AG09319 (cell line): ENCODE measurements at places on chromosomes 3 and 15.

- no peak for DNase-seq
These were observed 41.3 kb upstream of the FILIP1L start for GRCh38 chr3:100155590-100155989.

- no peak for DNase-seq
These were observed 409.1 kb upstream of the ATP11B start for GRCh38 chr3:182384221-182384620.

- DNase-seq, result no peak
These were observed 105.8 kb upstream of the ETV5 start for GRCh38 chr3:186214670-186215069.

DNA sequence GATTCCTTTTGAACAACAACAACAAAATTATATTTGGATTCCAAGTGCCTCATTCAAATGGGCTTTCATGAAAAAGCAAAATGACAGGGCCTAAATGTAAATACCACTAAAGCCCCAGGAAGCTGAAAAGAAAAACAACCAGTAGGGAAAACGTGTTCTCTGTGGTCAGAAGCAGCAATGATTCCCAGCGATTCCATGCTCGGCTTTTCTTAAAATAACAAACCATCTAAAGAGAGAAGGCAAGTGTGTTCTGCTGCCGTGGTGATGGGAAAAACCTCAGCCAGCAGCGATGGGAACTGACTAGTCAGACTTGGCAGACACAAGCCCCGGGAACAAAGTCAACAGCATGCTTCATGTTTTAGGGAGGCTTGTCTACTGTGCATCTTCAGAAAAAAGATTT lies 153.6 kb downstream of the TNIK start:
- peak; percentile 80 for DNase-seq

- DNase-seq, result no peak
These were observed 847.4 kb downstream of the FHIT start for GRCh38 chr3:60403866-60404265.

- DNase-seq, result no peak
These were observed 99.1 kb downstream of the CPN2 start for GRCh38 chr3:194251891-194252560.

GRCh38 chr3:135056084-135056730 lies 261.1 kb downstream of the EPHB1 start:
- DNase-seq, result no peak

GRCh38 chr3:81920816-81921215 lies 159.4 kb upstream of the GBE1 start:
- no peak for DNase-seq

- no peak for DNase-seq
These were observed 984 bp upstream of the SMARCC1 start for GRCh38 chr3:47782446-47783308.

DNA sequence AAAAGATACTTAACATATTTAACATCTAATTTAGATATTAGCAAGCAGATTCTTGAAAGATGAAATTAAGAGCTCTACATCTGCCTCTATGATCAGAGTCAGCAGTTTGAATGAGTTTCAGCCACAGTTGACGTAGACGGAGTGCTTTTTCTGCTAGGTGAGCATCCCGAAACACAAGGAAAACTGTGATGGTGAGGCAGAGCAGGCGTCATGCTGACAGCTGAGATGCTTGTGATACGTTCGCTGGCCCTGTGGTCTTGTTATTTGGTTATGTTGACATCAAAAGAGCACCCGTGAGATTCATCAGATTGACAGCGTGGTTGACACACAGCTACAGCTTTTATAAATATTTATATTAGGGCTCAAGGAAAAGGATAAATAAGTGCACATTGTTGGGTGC lies 19.6 kb upstream of the GOLGA8B start:
- no peak for DNase-seq

- no peak for DNase-seq
These were observed 77.8 kb upstream of the LPP start for GRCh38 chr3:188076176-188076575.

DNA sequence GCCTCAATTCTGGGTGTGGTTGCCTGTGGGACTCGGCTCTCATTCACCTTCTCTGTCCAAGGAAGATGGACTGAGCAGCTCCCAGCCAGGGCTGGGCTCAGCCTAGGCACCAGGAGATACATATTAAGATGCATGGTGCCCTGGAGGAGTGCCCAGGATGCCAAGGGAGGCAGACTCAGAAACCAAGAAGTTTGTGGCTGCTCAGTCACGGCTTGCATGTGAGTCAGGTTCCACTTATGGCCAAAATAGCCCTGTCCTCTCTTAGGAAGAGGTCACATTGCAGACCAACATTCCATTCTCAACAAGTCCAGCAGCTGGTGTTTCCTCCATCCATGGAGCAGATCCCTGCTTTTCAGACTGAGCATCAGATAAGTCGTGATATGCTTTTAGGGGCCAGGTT lies 21.8 kb downstream of the CDCP1 start:
- peak; percentile 58 for DNase-seq

DNA sequence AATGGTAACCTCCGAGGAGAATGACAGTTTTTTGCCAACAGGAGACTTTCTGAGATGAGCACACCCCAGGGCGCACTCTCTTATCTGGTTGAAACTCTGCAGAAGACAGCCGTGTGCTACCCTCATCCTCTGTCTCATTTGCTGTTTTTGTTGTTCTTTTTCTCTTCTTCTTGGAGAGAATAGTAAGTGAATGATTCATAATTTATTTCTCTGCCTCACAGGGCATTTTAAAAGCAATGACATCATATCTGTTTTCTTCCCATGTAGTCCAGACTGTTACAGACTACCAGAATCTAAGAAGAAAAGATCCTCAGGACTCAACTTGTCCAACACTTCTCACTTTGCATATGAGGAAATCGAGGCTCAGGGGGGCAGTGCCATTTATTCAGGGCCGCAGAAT lies 771.1 kb upstream of the GRM7 start:
- DNase-seq, result no peak

DNA sequence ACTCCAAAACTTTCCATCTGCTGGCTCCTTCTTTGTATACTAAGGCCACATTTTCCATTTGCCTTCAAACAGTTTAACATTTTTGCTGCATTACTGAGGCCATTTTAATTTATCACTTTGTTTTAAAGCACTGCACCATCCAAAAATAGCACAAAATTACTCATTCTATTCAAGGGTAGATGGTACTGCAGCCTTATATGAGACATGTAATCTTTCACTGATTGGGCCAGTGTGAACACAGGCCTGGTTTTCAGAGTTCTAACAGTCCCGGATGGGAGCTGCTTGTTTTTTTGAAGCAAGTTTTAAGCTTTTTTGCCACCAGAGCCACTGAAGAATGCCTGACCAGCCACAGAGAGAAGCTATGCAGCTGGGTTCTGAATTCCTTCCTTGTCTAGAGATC lies 172.3 kb upstream of the TSC22D2 start:
- DNase-seq, result no peak

GRCh38 chr15:74304431-74304830 lies 63.0 kb downstream of the CYP11A1 start:
- DNase-seq, result no peak

DNA sequence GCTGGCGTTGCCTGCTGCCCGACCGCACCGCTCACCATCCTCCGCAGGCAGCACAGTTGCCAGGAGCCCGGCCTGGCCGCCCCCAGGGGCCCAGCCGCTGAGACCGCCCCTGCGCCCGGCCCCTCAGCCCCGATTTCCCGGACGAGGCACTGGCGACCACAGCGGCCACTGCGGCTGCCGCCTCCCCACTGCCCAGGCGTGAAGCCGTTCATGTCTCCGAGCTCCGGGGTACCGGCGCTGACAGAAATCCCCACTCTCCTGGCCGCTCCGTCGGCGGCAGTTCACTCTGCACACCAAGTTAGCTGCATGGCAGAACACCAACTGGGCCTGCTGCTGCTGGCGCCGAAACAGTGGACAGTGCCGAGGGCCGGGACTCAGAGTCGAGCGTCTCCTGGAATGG lies 8.5 kb downstream of the SELENOT start:
- no peak for DNase-seq
